ENCODE measurements at places on chromosomes 5 and 9.

DNA sequence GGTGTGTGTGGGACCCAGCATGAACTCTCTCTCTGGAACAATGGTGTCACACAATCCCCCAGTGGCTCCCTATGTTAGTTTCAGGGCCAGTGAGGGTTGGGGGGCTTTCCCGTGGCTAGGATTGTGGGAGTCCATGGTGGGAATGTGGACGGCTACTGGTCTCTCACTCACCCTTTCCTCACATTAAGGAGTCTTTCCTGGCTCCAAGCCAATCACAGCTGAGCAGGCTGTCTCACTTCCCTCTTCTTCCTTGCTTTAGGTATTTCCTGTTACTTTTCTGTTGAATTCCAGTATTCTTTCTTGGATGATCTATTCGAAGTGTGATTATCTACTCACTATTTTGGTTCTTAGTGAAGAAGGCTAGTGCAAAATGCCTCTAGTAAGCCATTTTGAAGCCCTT, 324.4 kb upstream of the MPDZ start:
- no peak for DNase-seq

DNA sequence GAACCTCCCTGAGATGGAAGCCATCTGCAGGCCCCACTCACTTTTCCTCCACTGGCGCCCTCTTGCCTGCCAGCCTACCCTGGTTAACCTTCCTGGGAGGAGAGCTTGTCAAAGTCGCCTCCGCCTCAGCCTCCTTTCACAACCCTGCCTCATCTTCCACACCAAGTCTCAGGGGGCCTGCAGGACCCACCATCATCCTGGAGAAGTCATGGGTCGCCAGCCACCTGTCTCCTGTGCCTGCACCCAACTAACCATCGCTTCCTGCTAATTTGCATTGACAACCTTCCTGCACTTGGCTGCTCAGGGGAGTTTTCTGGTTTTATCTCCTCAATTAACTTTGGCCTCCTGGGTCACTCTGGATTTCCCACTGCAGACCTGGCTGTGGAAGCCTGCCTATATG, 52.8 kb upstream of the GRHPR start:
- DNase-seq = no peak

- DNase-seq = no peak
Measured at GRCh38 chr5:142722146-142722545, 36.3 kb upstream of the FGF1 start.

- DNase-seq = no peak
Measured at GRCh38 chr9:134329886-134330285, 3.6 kb downstream of the RXRA start.

DNA sequence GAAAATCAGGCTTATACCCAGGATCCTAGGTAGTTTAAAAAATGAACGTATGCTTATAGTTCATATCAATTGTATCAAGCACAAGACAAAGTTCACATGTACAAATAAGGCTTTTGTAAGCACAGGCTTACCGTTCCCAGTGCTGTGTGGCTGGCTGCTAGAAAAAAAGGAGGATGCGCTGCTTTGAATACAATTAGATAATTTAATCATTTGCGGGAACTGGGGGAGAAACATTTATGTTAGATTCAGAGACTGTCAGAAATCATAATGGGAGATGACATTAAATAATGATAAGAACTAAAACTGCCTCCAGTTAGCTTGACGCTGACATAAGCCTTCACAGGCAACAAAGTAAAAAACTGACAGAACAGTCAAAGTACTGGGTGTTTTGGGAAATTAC, 93.2 kb downstream of the FNBP1 start:
- no peak for DNase-seq

GRCh38 chr5:13878357-13878756, 66.1 kb downstream of the DNAH5 start:
- DNase-seq = no peak

- DNase-seq = no peak
Measured at GRCh38 chr5:67173959-67174358, 22.6 kb downstream of the CD180 start.

- no peak for DNase-seq
Measured at GRCh38 chr5:97093193-97093592, 49.2 kb downstream of the LIX1 start.

DNA sequence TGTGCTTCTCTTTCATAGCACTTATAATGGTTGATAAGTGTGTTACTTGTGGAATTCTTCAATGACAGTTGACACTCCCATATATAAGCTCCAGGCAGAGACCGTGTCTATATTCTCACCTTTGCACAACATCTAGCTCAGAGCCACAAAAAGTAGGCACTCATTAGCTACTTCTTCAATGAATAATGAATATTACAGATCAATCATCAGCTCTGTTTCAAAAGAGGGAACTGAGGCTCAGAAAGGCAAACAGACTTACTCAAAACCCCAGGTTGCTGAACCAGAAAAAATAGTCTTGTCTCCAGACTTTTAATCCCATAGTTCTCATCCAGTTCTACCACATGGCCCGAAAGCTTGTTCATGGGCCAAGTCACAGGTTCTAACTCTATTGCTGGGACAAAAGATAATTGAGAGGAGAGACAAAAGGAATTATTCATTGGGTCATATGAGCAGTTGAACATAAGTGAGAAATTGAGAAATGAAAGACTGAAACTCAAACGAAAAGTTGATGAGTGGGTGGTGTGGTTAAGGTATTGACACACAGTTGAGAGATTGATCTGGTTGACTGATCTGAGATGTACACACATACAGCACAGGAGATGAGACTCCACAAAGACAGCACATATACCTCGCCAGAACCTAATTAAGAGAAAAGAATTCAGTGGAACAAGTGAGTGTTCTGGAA, 381.6 kb downstream of the EFNA5 start:
- DNase-seq = no peak

DNA sequence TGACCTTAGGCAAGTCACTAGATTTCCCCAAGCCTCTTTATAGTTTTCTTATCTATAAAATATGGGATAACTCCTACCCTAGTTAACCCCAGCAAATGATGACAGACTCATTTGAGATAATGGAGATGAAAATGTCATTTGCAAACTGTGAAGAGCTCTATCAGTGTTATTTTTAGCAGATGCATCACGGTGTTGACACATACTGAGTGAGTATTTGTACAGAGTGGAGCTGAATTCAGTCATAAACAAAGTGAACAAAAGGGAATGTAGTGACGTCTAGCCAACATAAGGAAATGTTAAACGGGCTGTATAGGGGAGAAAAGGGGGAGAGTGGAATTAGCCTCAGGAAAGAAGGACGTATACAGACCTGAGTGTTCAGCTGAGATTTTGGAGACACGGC, 75.9 kb downstream of the NMUR2 start:
- DNase-seq = no peak

DNA sequence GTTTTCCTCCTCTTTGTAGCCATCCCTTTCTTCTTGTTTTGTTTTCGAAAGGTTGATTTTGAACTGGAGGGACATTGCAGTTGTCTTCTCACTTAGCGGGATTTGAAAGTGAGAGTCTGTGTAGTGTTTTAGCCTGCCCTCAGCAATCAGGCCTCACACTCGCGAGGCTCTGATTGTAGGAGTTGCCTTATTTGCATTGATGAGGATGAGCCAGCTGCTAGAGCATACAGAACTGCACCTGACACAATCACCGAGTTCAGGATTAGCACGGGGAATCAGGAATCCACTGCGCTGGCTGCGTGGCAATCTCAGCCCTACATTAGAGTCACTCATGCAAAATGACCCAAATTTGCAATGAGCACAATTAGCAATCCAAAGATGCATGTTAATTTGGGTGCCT, 122.5 kb upstream of the TMEM161B start:
- DNase-seq = no peak

DNA sequence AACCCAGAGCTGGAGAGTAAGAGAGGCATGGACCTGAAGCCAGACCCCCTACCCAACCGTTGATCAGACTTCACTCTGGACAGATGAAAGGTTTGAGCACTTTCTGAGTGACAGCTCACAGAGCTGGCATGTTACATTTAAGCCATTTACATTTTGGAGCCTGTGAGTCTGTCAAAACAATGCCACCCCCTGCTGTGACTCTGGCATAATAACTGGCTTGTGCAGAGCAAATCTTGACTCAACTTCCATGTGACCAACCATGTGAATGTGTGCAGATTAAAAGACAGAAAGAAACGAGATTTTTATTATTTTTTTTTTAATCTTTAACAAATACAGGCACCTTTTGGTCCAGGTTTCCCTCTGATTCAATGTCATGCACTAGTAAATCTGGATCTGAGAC, 48.5 kb downstream of the MFAP3 start:
- no peak for DNase-seq

DNA sequence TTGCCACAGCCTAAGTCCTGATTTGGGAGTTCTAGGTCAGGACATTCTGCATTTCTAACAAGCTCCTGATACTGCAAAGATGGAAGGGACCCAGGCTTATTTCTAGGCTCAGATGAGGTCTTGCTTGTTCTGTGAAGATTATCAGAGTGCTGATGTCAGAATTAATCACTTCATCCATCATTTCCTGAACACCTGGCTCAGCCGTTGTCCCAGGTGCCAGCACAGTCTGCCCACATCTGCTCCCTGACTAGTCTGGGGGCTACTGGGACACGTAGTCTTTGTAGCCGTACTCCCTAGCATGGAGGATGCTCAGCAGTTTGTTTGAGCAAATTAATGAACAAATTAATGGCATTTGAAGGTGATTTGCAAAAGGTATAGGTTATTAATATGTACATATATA, 17.9 kb upstream of the SPINK4 start:
- DNase-seq = no peak

DNA sequence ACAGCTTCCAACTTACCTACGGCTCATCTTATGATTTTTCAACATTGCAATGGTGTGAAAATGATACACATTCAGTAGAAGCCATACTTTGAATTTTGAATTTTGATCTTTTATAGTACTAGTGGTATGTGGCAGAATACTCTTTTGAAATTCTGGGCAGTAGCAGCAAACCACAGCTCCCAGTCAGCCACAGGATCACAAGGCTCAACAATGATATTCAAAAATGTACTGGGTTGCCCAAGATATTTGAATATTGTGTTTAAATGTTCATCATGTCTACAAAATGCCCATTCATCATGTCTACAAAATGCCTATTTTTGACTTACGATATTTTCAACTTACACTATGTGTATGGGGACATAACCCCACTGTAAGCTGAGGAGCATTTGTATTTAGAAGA, 81.3 kb upstream of the PRR16 start:
- DNase-seq = no peak

DNA sequence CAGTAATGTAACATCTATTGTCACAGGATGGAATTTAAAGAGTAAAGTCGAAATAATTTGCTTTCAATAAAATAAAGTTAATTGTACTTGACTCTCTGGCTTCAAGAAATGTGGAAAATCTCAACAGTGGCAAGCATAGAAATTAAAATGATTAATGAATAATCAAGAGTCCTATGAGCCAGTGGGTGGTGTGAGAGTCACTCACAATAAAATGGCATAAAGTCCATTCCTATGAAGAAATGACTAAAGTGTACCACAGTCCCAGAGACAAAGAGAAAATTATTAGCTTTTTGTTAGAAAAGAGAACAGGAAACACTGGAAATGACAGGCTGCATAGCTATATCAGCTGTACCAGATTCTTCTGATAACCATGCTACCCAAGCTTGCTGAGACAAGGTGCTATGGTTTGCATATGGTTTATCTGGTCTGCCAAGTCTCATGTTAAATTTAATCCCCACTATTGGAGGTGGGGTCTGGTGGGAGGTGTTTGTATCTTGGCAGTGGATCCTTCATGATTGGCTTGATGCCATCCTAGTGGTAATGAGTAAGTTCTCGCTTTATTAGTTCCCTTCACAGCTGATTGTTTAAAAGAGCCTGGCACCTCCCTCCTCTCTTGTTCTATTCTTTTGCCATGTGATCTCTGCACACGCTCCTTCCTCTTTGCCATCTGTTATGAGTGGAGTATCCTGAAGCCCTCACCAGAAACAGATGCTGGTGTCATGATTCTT, 647.7 kb upstream of the ITGA1 start:
- DNase-seq = no peak

- DNase-seq = no peak
Measured at GRCh38 chr5:62600560-62601252, 22.1 kb downstream of the LRRC70 start.

GRCh38 chr9:16046713-16047112, 493.9 kb downstream of the CCDC171 start:
- no peak for DNase-seq

GRCh38 chr9:131992906-131993657, 86.6 kb downstream of the MED27 start:
- no peak for DNase-seq

- no peak for DNase-seq
Measured at GRCh38 chr5:143302341-143303045, 101.0 kb downstream of the NR3C1 start.

GRCh38 chr5:138102454-138103318, 18.9 kb downstream of the WNT8A start:
- no peak for DNase-seq

GRCh38 chr9:89426384-89426961, 71.4 kb downstream of the SEMA4D start:
- no peak for DNase-seq

- DNase-seq = peak; percentile 64
Measured at GRCh38 chr9:133509179-133510083, 15.3 kb downstream of the MYMK start.

DNA sequence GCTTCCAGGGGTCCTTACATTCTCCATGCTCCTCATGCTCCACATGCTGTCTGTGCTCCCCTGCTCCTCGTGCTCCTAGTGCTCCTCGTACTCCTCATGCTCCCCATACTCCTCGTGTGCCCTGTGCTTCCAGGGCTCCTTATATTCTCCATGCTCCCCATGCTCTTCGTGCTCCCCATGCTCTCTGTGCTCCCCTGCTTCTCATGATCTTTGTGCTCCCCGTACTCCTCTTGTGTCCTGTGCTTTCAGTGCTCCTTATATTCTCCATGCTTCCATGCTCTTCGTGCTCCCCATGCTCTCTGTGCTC, 51.9 kb downstream of the TRIP13 start:
- no peak for DNase-seq

DNA sequence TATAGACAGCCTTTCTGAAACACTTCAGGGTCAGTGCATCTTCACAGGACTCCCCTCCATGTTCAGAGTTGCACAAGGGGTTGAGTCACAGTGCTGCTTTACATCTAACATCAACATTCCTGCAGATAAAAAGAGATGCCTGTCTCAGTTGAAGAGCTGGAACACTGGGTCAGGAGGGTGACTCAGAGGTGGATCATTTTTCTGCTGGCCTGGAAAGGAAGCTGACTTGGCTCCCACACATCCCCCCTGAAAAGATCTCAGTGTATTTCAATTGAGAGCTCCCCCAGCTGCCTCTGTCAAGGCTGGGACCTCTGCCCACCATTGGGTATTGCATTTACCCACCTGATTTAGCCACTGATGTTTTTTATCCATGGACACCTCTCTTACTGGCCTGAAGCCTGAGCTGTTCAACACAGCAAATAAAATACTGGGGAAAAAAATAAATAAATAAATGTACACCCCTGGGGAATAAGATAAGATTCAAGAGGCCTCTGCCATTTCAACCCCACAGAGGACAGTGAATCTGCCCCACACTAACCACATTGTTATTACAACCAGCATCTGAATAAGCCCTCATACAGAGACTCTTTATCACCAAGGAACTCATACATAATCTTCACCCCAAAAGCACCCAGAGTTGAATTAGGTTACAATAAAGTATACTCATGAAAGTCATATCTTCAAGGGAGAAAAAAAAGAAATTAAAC, 716.4 kb downstream of the SEMA5A start:
- DNase-seq = no peak
